NCI-H2029 treated with DMSO at 0.1 percent for 48 hours (cell line): ENCODE measurements at places on chromosomes 6 and 20.

- DNase-seq, result no peak
Observed at GRCh38 chr6:37125774-37126492, 44.0 kb upstream of the PIM1 start.

DNA sequence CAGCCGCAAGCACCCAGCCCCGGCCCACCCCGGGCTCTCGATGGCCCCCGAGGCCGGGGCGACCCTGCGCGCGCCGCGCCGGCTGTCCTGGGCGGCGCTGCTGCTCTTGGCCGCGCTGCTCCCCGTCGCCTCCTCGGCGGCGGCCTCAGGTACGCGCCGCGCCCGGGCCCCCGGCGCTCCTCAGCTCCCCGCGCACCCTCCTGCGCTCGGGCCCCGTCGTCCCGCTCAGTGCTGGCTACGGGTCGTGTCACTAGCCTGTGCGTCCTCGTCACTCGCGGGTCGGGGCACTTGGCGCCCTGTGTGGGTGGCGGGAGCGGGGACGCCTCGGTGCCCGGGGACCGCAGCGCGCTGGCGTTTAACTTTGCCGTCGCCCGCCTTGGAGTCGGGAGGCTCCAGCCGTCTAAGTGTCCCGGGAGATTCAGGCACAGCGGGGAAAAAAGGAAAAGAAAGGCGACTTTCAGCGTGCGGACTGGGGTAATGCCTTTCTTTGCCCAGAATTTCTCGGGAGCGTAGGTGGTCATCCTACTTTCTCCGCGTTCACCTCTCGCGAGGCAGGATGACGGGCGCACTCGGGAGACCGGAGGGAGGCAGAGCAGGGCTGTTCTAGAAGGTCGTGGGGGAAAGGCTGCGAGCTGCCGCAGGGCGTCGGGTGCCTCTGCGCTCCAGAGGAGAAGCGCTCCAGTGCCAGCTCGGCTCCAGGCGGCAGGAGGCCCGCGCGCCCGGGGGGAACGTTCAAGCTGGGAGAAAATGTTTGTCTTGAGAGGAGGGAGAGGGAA lies 545 bp downstream of the FNDC1 start:
- no peak for DNase-seq

DNA sequence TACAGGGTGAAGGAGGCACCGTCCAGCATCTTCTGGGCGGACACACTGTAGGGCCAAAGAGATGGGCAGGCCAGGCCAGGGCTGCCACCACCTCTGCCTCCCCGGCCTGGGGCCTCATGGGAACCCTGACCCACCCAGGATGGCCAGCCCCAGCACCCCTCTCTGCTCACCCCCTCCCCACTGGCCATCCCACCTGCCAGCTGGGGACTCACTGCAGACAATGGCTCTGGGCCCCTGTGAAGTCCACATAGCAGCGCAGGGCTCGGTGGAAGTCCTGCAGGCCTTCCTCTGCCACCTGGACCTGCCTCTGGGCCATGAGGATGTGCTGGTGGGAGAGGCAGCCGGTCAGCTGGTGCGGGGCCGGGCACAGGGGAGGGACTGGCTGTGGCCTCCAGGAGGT lies 3.6 kb upstream of the C20orf144 start:
- no peak for DNase-seq

GRCh38 chr20:58117944-58118343 lies 110.5 kb downstream of the ANKRD60 start:
- DNase-seq, result no peak

GRCh38 chr6:3226042-3226441 lies 1.4 kb downstream of the TUBB2B start:
- no peak for DNase-seq

DNA sequence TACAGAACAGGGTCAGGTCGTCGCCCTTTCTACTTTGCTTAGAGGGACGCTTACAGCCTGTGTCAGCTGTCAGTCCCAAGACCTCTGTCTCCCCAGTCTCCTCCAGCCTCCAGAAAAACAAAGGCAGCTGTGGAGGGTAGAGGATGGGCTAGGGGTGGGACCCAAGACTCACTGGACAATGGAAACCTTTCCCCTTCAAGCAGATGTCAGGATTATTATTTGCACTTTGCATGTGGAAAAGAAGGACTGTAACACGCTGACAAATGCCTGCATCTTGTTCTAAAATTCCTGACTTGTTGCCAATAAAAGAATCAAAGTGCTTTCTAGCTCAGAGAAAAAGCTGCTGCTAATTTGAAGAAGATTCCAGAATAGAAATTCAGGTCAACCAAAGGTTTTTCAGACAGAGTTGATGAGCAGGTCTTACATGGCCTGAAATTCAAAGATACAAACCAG lies 58.7 kb downstream of the SNX5 start:
- DNase-seq, result no peak

- no peak for DNase-seq
Observed at GRCh38 chr6:7324520-7324919, 11.5 kb upstream of the SSR1 start.

- DNase-seq, result no peak
Observed at GRCh38 chr20:36461600-36462439, 79.5 kb upstream of the MYL9 start.

- DNase-seq, result no peak
Observed at GRCh38 chr6:106974336-106974998, at the start of gene CD24. Gene CD24 (minus strand): TSS chr6:106974729. CDS start chr6:106974646, 83 bp downstream.
